ENCODE measurements at places on chromosomes 2 and 18.
A peak's percentile ranks its signal among the peaks of the same experiment; 100 is the strongest.

DNA sequence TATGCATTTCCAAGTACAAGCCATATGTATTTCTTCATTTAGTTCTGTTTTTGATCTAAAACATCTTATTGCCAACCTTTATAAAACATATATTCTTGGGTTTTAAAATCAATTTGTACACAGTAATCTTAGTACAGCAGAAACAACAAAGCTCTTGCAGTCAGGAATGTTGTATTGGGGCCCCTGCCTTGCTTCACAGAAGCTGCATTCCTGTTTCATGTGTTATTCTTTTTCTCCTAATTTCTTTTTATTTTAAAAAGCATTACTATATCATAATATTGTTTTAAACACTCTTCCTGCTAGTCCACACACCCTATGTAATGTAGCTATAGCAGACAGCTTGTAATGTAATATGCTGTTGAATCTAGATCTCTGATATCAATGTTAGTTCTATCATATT, 24.0 kb downstream of the SERPINB7 start:
- no peak for DNase-seq

DNA sequence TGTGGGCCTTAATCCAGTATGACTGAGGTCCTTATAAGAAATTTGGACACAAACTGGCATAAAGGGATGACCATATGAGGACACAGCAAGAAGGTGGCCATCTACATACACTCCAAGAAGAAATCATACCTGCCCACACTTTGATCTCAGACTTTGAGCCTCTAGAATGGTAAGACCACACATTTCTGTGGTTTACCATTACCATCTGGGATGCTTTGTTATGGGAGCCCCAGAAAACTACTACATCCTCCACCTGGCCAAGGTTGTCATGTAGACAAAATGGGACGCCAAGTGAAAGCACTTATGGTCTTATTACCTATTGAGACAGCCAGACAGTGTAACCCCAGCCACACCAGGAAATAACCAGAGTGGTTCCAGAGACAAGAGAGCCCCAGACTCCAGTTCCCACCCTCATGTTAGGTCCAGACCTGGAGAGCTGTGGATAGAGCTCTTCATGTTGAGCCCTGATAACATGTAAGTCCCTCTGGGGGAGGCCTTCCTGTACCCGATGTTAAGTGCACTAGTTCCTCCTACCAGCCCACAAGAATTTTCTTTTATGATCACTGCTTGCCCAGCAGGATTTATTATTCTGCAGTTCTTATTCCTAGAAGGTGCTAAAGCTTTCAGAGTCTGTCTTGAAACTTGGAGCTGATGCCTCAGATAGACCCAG, 4.6 kb upstream of the ADD2 start:
- no peak for DNase-seq

- DNase-seq, result no peak
Observed at GRCh38 chr2:236644502-236644911, 74.9 kb downstream of the ACKR3 start.

GRCh38 chr2:54859997-54860701, 136.7 kb downstream of the EML6 start:
- DNase-seq, result no peak

- no peak for DNase-seq
Observed at GRCh38 chr2:236879416-236879963, 206.2 kb upstream of the COPS8 start.

DNA sequence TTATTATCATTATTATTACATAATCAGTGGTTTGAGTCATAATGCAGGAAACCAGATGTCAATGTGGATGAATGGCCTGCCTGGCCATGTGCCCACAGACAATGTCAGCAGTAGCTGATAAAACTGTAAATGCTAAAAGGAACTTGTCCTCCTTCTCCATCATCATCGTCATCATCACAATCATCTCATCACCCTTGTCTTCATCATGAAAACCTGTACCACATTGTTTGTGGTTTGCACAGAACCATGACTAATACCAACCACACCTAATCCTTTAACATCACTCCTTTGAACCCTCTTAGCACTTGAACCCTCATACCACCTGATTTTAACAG, 96.0 kb downstream of the HNMT start:
- DNase-seq, result peak; percentile 46

- no peak for DNase-seq
Observed at GRCh38 chr18:56333839-56334238, 304.6 kb downstream of the TXNL1 start.

DNA sequence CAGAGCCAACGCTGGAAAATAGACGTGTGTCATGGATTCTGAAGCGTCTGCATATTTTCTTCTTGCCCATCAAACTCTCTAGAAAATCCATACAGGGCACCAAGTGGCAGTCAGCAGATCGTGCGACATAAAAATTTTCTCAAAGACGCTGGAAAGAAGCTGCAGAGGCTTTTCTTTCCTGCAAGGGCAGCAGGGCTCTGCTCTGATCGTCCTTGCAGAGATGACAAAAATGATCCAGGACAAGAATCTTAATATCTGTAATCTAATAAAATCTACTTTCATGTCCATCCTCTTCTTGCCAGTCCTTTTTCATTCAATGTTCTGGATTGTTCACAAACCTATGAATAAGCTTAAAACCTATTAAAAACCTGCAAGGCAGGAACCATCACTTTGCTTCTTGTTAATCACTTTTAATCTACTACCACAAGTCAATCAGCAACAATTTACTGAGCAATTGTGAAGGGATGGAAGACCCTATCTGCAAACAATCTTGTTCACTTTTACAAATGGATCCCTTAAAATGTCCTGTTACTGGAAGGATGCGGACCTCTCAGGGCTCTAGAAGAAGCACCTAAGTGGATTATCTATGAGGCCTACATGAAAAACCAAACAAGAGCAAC, 93.6 kb downstream of the MREG start:
- no peak for DNase-seq

DNA sequence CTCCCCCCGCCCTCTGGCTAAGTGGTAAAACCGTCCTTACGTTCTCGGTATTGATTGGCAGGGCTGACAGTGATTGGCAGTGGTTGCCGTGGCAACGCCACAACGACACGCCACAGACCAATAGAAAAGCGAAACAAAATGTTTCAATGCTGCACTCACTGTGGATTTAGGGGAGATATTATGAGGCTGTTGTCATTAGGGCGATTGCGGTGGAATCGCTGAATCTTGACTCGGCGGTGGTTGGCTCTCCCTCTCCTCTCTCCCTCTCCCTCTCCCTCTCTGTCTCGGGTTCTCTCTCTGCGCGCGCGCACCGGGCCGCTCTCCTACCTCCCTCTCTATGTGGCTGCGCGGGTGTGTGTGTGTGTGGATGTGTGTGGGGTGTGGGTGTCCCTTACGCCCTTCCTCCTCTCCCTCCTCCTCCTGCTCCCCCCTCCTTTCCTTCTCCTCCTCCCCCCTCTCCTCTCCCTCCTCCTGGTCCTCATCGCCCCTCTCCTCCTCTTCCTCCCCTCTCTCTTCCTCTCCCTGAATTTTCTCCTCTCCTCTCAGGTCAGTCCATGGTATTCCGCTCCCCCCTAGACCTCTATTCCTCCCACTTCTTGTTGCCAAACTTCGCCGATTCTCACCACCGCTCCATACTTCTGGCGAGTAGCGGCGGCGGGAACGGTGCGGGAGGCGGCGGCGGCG, at the start of gene SIX3:
Gene SIX3, plus strand, starts transcription at position 152 of the 684 bp plus-strand sequence. Its CDS starts 403 bp downstream, at position 555.
- no peak for DNase-seq
